Inflammatory macrophage (primary cell): ENCODE measurements at places on chromosomes 6 and 20.

DNA sequence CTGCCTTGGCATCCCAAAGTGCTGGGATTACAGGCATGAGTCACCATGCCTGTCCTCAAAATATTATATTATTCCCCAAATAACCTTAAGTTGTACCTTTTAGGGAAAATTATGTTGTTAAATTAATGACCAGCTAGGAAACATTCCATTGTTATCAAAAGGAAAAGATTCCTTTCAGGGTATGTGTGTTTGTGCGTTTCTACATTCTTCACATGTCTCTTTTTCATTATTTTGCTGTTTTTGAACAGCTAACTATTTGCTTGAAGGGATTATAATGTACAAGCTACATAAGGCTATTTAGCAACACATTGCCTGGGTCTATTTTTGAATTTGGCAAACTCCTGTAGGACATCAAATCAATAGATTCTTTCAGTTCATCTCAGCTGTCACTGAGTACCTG is 57.1 kb downstream of the GJA1 start:
- DNase-seq, result no peak

DNA sequence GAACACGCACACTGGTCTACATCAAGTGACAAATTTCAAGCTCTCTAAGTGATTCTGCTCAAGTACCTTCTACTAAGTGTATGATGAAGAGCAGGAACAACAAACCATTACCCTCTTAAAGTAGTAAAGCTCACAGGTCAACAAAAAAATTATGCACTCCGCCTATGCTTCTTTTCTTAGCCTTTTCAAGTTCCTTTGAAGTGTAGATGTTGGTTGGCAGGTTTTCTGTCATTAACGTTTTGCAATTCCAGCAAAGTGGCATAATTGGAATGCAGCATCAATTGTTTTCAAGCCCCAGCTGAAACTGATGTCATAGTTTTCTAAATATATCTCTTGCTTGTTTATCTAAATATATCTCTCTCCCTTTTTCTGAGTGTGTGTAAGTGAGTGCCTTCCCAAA is 396.9 kb upstream of the EYS start:
- no peak for DNase-seq

- DNase-seq, result no peak
Observed at GRCh38 chr6:28117386-28118050, 6.9 kb upstream of the ZSCAN16 start.

DNA sequence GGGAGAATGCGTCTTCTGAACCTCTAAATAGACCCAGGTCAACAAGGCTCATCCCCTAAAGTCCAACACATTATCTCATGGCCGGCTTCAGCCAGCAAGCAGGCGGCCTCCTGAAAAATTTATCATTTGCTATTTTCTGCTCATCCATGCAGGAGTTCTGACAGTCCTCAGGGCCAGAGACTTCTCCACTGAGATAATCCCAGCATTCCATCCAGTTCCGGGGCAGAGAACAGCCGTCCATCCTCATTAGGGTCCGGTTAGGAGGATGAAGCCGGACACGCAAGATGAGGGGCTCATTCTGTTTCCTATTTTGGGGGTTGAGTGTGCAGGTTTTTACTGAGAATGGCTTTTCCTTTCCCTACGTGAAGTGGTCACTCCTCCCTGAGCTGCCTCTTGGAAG is 258.1 kb downstream of the PREX1 start:
- no peak for DNase-seq

DNA sequence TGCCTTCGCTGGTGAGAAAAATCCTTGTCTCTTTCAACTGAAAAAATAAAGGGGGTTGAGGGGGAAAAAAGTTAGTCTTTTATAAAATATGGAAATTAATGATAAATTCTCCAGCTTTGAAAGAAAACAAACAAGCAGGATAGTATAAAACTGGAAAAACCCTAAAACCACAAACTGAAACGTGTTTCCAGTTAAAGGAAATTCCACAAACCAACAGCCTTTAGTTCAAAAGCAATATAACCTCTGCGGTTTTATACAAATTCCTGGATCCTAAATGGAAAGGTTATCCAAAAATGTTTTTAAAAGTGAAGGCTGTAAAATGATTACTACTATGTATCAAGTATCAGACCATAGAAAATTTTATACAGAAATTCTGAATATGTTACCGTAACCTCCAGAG is 55.6 kb downstream of the BMP5 start:
- no peak for DNase-seq

- DNase-seq, result no peak
Observed at GRCh38 chr6:36912586-36912985, 26.8 kb downstream of the C6orf89 start.

DNA sequence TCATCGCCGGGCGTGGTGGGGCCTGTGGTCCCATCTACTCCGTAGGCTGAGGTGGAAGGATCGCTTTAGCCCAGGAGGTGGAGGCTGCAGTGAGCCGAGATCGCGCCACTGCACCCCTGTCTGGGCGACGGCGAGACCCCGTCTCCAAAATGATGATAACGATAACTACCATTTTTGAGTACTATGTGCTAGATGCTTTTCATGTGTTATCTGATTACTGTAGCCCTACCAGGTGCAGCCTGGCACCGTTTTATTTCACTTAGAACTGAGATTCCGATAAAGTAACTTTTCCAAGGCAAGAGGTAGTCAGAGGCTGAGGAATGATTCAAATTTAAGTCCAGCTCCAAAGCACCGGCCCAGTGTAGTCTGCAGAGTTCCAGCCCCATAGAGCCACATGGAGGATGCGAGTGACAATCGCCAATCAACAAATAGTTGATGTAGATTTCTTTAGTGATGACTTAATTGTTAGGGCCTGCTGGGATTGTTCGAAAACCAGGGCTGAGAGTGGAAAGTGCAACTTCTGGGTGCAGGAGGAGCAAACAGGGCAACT is 727 bp downstream of the ERMARD start:
- peak; percentile 6 for DNase-seq

- DNase-seq, result peak; percentile 11
Observed at GRCh38 chr20:41573955-41574354, 44.2 kb downstream of the CHD6 start.

GRCh38 chr6:89975366-89975765 is 81.1 kb downstream of the GJA10 start:
- DNase-seq, result no peak

DNA sequence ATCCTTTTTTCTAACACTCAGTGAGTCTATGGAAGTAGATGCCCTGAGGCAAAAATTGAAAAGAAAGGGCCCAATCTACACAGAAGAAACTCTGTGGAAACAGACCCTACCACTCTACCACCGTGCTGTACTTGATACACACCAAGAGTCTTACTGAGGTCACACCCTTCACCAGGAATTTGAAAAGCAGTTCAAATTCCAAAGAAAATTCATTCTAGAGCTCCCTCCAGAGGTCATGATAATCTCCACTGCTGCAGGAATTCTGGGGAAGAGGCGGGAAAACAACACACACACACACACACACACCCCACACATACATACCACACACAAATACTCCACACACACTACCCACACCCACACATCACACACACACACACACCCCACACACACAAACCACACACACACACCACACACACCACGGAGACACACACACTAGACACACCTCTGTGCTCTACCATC is 336.8 kb downstream of the HDGFL1 start:
- DNase-seq, result no peak

DNA sequence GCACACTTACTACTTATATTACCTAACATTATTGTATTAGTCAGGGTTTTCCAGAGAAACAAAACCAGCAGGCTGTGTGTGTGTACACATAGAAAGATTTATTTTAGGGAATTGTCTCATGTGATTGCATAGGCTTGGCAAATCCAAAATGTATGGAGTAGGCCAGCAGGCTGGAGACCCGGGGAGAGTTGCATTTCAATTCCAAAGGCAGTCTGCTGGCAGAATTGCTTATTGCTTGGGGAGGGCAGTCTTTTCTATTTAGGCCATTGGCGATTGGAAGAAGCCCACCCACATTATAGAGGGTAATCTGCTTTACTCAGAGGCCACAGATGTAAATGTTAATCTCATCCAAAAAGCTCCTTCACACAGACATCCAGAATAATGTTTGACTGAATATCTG is 157.0 kb downstream of the ADGRG6 start:
- no peak for DNase-seq

GRCh38 chr6:24927277-24927955 is 8.3 kb downstream of the RIPOR2 start:
- DNase-seq, result no peak

DNA sequence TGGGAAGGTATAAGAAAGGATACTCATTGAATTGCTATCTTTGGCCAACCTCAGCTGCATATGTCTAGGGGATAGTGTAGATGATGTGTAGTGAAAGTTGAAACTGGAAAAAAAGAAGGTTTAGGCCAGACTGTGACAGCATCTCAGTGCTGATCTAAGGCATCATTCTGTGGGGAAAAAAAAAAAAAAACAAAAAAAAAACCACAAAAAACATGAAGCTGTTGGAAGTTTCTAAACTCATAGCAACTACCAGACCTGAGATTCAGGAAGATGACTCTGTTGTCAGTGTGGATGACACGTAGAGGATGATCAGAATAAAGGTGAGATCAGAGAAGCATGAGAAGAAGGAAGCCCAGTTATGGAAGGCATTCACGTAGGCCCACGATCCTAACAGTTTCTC is 100.8 kb upstream of the CNKSR3 start:
- no peak for DNase-seq

GRCh38 chr6:24464253-24465038 is 24.9 kb downstream of the GPLD1 start:
- no peak for DNase-seq

DNA sequence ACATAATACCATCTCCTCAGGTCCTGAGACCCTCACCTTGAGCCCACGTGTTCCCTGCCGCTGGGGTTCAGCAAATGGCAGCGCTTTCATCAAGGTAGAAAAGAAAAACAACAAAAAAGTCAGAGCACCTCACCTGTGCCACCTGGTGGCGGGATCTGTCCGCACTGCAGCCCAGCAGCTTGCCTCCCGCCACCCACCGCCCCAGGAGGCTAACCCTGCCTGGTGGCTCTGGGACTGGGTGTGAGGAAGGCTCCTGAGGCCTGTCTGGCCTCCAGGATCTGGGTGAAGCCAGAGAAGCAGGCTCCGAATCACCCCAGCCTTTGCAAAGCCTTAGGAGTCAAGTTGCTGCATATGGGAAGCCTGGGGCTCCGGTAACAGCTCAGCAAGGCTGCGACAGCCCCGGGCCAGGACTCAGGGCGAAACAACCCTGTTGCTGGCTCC is 270.8 kb downstream of the BMP7 start:
- DNase-seq, result no peak

DNA sequence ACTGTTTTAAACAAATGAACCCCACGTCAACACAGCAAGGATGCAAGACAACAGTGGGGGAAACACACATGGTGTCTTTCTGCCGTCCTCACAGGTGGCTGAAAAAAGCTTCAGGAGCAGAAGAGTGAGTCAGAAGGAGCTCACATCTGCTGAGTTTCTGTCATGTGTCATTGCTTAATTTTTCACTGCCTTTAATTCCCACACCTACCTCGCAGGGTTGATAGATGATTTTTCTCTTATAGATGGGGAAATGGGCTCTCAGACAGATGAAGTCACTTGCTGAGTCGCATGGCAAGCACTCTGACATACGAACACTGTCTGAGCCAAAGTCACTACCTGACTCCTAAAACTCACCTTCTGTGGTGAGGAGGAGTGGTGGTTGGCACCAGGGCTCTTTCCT is 28.3 kb upstream of the CARMIL1 start:
- DNase-seq, result no peak

DNA sequence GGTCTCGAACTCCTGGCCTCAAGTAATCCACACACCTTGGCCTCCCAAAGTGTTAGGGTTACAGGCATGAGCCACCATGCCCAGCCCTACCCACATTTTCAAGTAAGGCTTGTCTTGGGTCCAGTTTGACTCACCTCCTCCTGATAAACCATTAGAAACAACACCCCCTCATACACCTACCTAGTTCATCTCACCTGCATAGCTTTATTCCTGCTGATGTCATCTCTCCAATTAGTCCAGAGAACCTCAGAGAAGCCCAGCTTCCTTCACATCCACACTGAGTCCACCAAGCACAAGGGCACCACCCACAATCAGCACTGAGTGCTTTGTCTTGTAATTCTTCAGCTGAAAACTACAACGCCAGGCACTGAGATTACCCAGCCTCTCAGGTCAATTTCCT is 35.3 kb downstream of the KIF16B start:
- no peak for DNase-seq

DNA sequence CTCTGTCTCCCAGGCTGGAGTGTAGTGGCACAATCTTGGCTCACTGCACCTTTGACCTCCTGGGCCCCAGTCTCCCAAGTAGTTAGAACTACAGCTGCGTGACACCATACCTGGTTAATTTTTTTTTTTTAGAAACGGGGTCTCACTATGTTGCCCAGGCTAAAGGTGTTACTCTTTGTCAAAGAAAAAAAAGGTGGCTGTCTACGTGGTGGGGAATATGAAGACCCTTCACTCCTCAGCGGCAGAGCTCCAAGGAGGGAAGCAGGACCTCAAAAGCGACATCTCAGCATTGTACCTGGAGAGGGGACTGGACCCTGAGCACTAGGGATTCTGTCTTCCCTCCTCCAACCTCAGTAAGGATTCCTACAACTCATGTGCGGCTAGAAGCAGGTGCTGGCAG is 16.4 kb upstream of the TBC1D22B start:
- DNase-seq, result no peak

DNA sequence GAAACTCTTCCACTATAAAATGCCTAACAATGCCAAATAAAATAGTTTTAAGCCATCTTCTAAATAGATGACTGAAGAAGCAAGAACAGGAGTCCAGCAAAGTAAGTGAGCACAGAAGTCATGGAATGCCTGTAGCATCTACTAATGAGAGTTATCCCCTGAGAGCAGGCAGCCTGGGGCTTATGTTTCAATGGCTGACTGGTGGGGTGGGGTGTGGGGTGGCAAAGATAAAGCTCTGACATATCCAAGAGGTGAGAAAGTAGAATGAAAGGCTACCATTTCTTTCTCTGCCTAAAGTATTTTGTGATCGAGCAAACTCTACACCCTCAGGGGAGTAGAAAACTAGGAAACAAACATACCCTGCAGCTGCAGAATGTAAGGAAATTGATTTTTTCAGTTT is 348.8 kb downstream of the TFAP2B start:
- no peak for DNase-seq
